ENCODE measurements at places on chromosomes 3 and 15. TPM values are rescaled to one million over a fixed set of nuclear protein-coding genes. Genes with fewer than 3 reads are reported as not detected.

DNA sequence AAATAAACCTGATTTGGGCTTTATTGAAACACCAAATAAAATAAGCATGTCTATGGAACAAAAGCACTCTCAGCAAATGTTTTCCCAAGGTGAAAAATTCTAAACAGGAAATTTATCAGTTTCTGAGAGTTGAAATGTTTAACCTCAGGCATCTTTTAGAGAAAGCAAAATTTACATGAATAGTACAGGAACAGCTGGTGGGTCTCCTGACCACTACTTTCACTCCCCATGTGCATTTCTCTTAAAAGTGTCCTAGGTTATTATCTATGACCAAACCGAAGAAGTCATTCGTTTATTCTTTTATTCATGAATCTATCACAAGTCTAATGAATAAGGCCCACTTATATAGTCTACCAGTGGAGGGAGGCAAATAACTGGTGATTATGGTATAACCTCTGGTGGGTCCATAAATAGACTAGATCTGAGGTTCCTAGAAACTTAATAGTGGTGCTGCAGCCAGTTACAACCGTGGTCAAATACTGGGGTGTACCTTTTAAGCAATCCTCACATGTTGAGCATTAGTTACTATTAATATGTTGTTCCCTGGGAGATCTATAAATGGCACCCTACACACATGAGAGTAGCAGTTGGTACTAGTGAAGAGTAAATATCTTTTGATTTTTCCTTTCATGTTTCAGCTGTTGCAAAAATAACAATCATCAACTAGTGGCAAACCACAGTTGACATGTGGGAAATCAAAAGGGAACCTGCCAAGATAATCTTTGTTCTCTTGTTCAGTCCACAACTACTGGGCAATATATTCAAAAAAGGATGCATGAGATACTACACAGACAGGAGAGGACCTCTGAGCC, 169.3 kb upstream of the STAC start:
- H3K36me3 ChIP-seq, result no peaks in the 10 kb centered on the region
- no peaks in the 10 kb centered on the region for H3K4me1 ChIP-seq
- DNase-seq, result no peak
- no peak overlapping the region for H3K27ac ChIP-seq
- no peaks in the 10 kb centered on the region for H3K27me3 ChIP-seq
- H3K4me3 ChIP-seq, result no peak overlapping the region

GRCh38 chr15:62603742-62604141, 438.7 kb upstream of the C2CD4B start:
- no peak for DNase-seq
- no peaks in the 10 kb centered on the region for H3K4me1 ChIP-seq
- no peak overlapping the region for H3K4me3 ChIP-seq
- H3K27ac ChIP-seq, result no peak overlapping the region

GRCh38 chr3:132625613-132626012, 28.5 kb downstream of the ACKR4 start:
- no peak for DNase-seq
- H3K27ac ChIP-seq, result no peak overlapping the region
- H3K4me3 ChIP-seq, result no peak overlapping the region
- H3K4me1 ChIP-seq, result no peaks in the 10 kb centered on the region
- H3K36me3 ChIP-seq, result no peaks in the 10 kb centered on the region
- H3K27me3 ChIP-seq, result no peaks in the 10 kb centered on the region

DNA sequence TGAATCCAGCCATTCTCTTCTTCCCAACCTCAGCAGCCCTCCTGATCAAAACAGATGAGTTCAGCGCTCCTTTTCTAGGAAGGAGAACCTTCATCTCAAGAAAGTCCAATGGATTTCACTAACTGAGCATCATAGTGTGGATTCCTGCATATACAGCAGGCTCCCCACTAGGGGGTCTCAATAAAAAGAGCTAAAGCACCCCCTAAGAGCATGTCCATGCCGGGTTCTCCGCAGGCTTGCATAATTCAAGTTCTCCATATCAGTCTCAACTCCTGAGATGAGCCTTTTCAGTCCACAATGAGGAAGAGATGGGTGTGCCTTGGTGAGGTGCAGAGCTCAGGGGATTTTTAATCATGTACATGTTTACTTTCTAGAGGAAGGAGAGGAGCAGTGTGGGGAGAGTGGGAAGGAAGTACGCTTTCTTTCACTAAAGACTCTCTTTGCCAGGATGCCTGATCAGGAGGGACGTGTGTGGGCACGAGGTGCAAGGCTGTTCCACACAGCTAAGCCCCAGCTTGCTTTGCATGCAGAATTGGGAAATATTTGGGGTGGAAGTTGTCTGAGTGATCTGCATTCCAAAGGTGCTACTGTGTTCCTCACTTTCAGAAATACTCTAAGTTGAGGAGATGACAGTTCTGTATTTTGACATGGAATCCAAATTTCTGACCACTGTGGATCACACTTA, 563.5 kb downstream of the OCA2 start:
- no peaks in the 10 kb centered on the region for H3K36me3 ChIP-seq
- DNase-seq, result no peak
- no peak overlapping the region for H3K4me3 ChIP-seq
- H3K27me3 ChIP-seq, result no peaks in the 10 kb centered on the region
- no peak overlapping the region for H3K27ac ChIP-seq
- H3K4me1 ChIP-seq, result no peaks in the 10 kb centered on the region

DNA sequence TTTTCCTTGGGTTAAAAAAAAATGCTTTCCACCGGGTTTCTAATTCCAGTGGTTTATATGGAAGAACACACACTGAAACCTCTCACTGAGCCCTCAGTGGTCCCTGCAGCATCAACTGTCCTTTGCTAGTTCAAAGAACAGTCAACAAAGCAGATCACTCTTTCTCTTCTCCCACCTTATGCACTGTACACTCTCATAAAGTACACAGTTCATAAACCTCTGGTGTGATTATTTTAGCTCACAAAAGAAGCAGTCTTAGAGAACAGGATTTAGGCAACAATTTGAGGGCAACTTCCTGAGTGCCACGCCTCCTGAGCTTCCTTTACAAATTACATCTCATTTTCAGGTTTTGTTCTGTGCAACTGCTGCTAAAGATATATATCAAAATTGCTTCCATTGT, 728.4 kb upstream of the GOLIM4 start:
- H3K27me3 ChIP-seq, result no peaks in the 10 kb centered on the region
- DNase-seq, result no peak
- no peaks in the 10 kb centered on the region for H3K36me3 ChIP-seq
- no peak overlapping the region for H3K27ac ChIP-seq
- no peaks in the 10 kb centered on the region for H3K4me1 ChIP-seq

GRCh38 chr15:96783746-96784145, 453.2 kb downstream of the NR2F2 start:
- no peaks in the 10 kb centered on the region for H3K4me1 ChIP-seq
- no peak overlapping the region for H3K4me3 ChIP-seq

DNA sequence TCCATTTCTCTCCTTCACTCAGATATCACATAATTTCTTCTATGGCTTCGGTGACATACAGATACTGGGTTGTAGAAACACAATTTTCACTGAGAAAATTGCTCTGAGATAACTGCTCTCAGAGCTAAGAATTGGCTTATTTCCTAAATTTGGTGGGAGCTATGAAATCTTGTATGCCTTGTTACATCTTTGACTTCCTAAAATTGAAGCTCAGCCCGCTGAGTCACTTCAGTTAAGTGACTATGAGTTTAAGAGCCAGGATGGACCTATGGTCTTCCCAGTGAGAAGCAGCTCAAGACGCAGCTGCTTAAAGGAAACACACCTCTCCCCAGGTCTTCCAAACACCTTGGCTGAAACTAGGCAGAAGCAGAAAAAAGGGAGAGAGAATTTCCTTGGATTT, 56.4 kb downstream of the EFHB start:
- H3K4me3 ChIP-seq, result no peak overlapping the region
- H3K27ac ChIP-seq, result no peak overlapping the region
- no peak for DNase-seq
- H3K36me3 ChIP-seq, result no peaks in the 10 kb centered on the region
- H3K27me3 ChIP-seq, result no peaks in the 10 kb centered on the region

GRCh38 chr15:87498560-87498959, 758.0 kb downstream of the NTRK3 start:
- H3K36me3 ChIP-seq, result no peaks in the 10 kb centered on the region
- DNase-seq, result no peak
- H3K27me3 ChIP-seq, result no peaks in the 10 kb centered on the region
- H3K4me3 ChIP-seq, result no peak overlapping the region

DNA sequence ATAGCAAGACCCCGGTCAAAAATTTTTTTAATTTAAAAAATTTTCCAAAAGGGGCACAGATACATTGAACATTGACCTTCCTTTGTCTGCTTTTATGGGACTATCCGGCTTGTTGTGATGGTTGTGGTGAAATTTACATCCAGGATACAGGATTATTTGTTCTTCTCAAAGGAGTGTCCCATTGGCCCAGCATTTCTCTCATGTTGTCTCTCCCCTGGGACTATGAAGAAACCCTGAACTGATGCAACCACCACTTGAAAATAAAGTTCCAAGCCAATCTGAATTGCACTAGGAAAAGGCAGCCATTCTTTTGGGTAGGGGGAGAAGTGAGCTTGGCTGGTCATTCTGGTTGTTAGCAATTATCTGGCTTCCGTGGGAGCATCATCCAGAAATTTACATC, 58.4 kb downstream of the PPARG start:
- peaks cover 10% of the 10 kb centered on the region for H3K4me1 ChIP-seq
- no peak overlapping the region for H3K27ac ChIP-seq
- H3K27me3 ChIP-seq, result no peaks in the 10 kb centered on the region
- no peak overlapping the region for H3K4me3 ChIP-seq
- no peaks in the 10 kb centered on the region for H3K36me3 ChIP-seq

GRCh38 chr3:157405457-157405856, 31.2 kb upstream of the PTX3 start:
- H3K4me1 ChIP-seq, result no peaks in the 10 kb centered on the region
- no peak overlapping the region for H3K27ac ChIP-seq
- H3K27me3 ChIP-seq, result no peaks in the 10 kb centered on the region
- DNase-seq, result no peak
- H3K4me3 ChIP-seq, result no peak overlapping the region

- no peaks in the 10 kb centered on the region for H3K27me3 ChIP-seq
- H3K4me3 ChIP-seq, result no peak overlapping the region
- H3K36me3 ChIP-seq, result no peaks in the 10 kb centered on the region
- no peaks in the 10 kb centered on the region for H3K4me1 ChIP-seq
Measured at GRCh38 chr3:62601238-62602070, 228.1 kb upstream of the FEZF2 start.

DNA sequence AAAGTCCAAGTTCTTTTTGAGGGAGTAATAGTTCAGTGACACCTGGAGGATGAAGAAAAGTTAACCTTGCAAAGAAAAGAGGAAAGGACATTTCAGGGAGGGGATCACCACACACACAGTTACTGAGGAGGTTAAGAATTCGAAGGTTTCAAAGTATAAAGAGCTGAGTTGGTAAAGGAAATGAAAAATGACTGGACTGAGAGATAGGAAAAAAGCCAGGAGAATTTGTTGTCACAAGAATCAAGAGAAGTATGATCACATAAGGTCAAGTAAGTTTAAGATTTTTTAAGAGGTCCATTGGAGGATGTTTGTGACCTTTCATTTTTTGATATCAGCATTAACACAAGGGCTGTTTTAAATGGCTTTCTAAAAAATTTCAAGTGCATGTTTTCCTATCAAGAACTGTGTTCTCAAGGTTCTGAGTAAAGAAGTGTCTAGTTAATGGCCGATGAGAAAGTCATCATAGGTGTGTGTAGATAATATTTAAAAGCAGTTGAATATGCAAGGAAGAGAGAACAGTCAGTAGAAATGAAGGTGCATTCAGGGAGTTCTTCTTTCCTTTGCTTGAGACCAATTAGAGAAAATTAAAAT, 189.2 kb upstream of the RBMS3 start:
- no peak overlapping the region for H3K4me3 ChIP-seq
- H3K27me3 ChIP-seq, result no peaks in the 10 kb centered on the region
- H3K36me3 ChIP-seq, result no peaks in the 10 kb centered on the region
- no peak for DNase-seq

DNA sequence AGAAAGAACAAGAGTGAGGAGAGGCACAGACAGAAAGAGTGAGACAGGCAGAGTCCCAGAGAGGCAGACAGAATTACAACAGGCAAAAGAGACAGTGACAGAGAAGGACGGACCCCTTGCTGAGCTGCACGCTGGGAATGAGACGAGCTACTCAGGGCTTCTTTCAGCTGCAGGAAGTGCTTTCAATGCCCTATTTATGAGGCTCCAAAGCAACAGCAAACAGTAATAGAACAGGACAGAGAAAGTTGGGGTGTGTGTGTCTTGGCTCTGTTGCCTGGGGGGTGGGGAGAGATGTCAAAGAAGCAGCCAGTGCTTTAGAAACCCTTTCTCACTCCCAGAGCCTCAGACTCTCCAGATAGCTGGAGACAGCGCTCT, 502 bp upstream of the TIMP4 start:
- H3K4me3 ChIP-seq, result no peak overlapping the region
- no peak overlapping the region for H3K27ac ChIP-seq
- no peaks in the 10 kb centered on the region for H3K36me3 ChIP-seq

DNA sequence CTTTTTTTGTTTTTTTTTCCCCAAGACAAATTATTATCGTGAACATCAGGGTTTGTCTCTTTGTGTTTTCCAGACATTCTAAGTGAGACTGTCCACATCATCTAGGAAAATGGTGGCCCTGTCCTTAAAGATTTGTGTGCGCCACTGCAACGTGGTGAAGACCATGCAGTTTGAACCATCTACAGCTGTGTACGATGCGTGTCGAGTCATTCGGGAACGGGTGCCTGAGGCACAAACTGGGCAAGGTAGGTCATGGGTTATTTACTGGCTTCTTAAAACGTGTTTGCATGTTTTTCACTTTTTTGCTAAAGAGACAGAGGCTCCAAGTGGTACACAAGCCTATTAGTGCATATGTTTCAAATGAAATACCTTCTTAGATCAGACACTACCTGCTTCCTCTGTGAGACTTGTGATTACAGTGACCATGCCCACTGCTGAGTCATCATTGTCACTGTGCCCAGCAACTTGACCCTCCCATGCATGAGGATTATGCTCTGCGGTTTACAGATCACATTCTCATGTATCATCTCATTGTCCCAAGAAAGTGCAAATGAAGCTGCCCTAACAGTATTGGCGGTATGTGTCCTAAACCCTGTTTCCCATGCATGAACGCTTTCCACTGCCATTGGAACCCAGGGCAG, 395.2 kb upstream of the TPM1 start:
- no peak overlapping the region for H3K4me3 ChIP-seq
- no peak for DNase-seq
- no peaks in the 10 kb centered on the region for H3K36me3 ChIP-seq
- no peak overlapping the region for H3K27ac ChIP-seq
- H3K4me1 ChIP-seq, result peaks cover 10% of the 10 kb centered on the region
- no peaks in the 10 kb centered on the region for H3K27me3 ChIP-seq

The SUCNR1 gene
- 0.05 TPM for total RNA-seq

The ZNF662 gene
- 26.8 TPM for total RNA-seq

The PLAAT1 gene
- not detected for total RNA-seq

The SLC22A13 gene
- 0.15 TPM for total RNA-seq

The SH3BP5 gene
- total RNA-seq, result 205 TPM
